ENCODE measurements at places on chromosomes 5 and 9.

DNA sequence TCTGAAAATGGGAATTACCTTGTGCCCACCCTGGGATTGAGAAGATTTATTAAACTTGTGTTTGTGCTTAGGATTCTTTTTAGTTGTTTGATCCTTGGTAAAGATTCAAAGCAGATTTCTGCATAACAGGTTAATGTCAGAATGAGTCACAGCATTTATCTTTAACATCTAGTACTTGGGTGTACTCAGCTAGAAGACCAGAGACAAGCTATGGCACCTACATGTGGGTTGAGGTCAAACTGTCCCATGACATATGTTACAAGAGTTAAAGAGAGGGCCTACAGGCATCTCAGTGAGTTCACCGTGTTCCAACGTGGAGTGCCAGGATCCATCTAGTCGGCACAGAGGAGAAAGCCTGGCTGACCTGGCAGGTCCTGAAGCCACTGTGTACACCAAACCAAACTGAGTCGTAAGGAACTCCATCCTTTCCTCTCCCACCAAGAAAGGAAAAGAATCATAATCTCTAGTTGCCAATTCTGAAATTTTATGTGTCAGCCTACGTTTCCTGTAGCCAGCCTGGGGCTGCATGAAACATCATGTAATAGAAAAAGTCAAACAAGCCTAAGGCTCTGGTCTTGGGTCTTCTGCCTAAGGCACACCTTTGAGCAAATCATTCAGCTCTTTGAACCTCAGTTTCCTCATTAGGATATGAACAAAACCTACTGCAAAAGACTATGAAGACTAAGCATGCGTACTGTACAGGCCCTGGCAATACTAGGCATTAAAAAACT is 73.7 kb downstream of the RCL1 start:
- DNase-seq = peak; percentile 3

DNA sequence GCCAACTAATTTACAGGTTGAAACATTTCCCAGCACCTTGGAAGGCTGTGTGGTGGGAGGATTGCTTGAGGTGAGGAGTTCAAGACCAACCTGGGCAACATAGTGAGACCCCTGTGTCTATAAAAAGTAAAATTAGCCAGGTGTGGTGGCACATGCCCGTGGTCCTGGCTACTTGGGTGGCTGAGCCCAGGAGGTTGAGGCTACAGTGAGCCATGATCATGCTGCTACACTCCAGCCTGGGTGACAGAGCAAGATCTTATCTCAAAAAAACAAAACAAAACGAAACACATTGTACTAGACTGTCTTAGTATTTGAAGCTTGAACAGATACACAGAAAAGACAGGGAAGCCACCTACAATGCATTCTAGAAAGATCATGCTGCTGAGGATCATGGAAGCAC is 2.8 kb upstream of the HSDL2 start:
- DNase-seq = no peak

- peak; percentile 60 for DNase-seq
These were observed 200.4 kb downstream of the LRRC70 start for GRCh38 chr5:62779010-62779422.

- DNase-seq = peak; percentile 36
These were observed 193.9 kb downstream of the SEC61B start for GRCh38 chr9:99416007-99416406.

- DNase-seq = no peak
These were observed 46.6 kb upstream of the PRSS3 start for GRCh38 chr9:33748633-33749304.

DNA sequence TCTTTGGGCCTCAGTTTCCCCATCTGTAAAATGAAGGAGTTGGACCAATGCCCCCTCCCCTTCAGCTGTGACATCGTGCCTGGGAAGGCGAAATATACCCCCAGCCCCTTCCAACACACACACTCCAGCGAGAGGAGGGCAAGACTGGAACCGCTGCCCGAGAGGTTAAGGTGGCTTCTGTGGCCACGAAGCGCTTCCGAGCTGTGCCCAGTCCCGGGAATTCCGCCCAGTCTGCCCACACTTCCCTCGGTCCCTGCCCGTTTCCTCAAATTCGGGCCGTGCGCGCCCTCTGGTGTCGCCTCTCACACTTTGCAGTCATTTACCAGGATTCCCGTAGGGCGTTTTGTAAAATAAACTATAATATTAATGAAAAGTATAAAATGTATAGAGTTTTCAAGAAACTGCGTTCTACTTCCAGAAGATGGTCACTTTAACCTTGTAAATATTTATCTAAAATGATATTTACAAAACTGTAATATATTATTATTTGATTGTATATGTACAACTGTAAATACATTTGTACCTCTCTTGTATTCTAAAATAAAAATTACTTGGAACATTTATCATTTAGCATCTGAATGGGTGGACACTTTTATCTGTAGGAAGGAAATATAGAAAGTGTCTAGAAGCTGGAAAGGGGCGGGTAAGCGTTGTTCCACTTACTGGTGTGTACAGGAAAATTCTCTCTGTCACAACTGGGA is 11.0 kb upstream of the EXOSC2 start:
- DNase-seq = peak; percentile 67

DNA sequence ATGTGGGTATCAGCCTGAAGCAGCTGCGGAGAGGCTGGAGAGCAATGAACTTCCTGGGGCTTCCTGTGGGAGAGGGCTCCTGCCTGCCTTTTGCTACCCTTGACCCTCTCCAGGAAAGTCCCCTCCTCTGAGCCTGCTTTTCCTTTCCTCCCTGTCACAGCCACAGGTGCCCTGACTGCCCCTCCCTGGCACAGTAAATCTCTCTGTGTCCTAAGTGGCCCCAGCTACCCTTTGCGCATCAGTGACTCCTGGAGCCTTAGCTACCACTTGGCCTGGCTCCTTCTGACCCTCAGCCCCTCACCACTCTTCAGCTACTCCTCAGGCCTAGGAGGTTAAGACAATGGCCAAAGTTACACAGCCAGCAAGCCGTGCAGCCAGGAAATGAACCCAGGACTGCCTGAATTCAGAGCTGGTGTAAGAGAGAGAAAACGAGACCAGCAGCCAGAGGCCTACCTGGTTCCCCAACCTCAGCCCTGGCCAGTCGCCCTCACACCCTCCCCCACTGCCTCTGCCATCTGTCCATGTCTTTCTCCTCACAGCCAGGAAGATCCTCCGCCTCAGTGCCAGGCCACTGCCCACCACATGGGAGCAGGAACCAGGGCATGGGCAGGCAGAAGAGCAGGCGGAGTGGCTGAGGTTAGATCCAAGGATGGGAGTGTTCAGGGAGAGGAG is 18.6 kb downstream of the CNTFR start:
- DNase-seq = no peak

DNA sequence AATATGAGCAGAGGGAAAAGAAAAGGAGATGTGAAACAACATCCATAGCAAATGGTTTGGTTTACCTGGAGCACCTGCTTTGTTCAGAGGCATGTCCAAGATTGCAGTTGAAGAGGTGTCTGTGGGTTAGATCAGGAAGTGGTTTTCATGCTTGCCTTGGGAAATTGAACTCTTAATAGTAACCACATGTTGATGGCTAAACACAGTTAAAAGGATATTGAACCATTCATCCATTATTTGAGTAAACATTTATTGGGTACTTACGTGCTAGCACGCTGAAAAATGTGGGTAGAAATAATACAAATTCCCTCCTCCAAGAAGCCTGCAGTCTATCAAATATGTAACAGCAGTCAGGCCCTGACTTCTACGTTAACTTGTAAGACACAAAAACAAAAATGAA is 235.7 kb upstream of the TNC start:
- peak; percentile 6 for DNase-seq

DNA sequence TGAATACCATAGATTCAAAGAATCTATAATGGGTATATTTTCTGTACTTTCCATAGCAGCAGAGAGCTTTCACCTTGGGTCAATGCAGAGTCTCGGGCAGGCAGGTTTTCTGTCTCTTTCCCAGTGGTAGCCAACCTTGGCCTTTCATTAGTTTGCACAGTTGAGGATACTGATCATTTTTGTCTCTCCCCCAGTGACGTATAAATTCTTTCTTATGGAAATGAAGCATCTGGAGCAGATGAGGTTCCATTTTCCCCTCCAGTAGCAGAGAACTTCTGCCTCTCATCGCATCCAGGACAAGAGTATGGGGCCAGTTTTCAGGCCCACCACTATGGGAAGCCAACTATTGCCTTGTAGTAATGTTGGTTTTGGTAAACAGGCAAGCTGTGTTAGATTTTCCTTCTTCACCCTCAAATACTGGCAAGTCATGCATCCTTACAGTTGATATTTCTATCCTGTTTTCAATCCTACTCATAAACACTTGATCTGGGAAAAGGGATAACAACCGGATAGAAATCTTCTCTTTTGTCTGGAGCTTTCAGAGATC is 845.2 kb upstream of the CDH18 start:
- no peak for DNase-seq

GRCh38 chr9:134630861-134631260 is 10.7 kb upstream of the COL5A1 start:
- DNase-seq = no peak

- no peak for DNase-seq
These were observed 279.8 kb downstream of the FSTL4 start for GRCh38 chr5:133332439-133333024.

- no peak for DNase-seq
These were observed 32.0 kb downstream of the OR2V1 start for GRCh38 chr5:181098762-181099601.

GRCh38 chr9:129575818-129576217 is 45.1 kb downstream of the C9orf50 start:
- DNase-seq = peak; percentile 35

- no peak for DNase-seq
These were observed 732.7 kb downstream of the SEMA5A start for GRCh38 chr5:8813180-8813579.

- DNase-seq = no peak
These were observed 28.7 kb upstream of the SNX24 start for GRCh38 chr5:122816756-122817155.

DNA sequence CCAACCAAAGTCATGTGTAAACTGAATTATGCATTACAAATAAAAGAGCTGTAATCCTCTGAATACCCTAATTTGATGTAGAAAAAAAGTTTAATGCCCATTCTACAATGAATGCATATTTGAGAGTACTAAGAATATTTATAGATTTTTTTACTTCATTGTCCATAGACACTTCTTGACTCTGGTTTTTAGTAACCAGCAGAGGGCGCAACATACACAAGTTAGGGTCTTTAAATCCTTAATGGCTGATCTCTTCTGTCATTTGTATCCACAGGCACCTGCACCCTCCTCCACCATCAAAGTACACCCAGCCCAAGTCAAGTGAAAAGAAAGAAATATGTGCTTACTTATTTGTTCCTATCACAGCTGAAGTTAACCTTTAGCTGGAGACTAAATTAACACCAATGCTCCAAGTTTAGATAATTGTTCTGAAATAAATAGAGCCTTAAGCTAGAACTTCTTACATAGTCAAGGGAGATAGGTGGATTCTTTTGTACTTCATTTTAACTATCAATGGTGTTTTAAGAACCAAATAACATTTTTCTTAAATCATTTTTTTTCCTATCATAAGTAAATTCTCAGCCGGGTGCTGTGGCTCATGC is 524.2 kb upstream of the DAB2 start:
- DNase-seq = peak; percentile 76

DNA sequence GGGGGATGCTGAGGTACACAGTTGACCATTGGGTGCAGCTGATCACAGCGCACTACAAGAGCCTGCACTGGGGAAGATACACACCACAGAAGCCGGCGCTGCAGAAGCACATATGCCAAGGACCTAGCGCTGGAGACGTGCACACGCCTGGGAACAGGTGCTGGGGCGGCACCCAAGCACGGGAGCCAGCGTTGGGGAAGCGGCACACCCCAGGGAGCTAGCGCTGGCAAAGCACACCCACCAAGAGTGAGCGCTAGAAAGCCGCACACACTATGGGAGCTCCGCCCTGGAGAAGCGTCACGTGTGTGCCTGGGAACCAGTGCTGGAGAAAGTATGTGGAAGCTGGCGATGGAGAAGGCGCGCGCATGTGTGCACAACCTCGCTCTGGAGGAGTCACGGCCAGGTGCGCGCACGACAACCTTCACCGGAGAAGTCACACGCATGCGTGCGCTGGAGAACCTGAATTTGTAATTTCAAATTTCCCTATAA is 4.5 kb downstream of the FANCC start:
- DNase-seq = peak; percentile 55

All from IMR-90 (cell line).